Ammon's horn (tissue), 1 donor: ENCODE measurements at places on chromosomes 6 and 20.

DNA sequence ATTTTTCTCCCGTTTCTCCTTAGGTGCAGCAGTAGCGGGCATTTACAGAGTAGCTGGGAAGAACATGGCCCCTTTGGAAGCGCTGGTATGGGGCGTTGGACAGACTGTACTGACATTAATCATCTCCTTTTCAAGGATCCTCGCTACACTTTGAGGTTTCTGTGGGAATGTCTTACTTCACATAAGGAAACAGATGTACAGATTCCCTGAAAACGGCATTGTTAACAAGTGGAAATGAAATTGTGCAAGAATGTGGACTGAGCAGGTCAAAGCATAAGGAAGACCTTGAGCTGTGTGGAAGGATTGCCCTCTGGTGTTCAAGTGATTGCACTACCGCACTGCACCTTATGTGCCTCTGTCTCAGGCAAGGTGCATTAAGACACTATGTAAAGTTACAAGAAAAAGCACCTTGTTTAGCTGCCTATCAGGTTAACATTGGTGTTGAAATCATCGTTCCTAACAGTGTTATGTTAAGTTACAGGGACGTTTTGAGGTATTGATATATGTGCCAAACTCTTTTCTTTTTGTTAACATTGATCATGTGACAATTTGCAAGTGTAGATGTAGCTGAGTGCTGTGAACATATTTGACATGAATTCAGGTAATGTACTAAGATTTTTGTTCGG lies 38.0 kb downstream of the TMEM170B start:
- peak; percentile 87 for DNase-seq

DNA sequence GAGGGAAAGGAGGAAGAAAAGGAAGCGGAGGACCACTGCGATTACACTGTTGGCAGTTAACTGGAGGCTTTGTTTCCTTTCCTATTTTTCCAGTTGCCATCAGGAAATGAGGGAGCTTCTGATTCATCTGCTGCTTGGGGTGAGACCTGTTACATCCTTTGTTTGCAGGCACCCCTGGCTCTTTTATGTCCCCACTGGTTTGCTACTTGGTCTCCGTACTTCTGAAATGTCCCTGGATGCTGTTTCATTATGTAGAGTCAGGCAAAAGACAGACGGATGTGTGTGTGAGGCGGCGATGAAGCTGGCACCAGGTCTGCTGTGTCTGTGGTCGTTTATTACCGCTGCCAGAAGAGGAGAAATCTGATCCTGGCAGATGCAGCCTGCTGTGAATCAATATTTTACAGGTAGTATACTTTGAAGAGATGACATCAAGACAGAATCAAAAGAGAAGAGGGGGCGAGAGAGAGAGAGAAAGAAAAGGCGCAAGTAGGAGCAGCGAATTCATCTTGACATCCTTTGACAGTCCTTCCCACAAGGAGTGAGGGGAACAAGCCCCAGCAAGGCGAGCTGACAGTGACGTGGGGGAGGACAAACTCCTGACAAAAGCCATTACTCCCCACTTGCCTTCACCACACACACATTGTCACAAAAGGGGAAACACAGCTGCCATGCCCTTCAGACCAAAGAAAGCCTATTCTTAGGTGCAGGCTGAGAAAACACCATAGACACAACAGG lies 145.9 kb upstream of the FBXL4 start:
- DNase-seq: peak; percentile 15

DNA sequence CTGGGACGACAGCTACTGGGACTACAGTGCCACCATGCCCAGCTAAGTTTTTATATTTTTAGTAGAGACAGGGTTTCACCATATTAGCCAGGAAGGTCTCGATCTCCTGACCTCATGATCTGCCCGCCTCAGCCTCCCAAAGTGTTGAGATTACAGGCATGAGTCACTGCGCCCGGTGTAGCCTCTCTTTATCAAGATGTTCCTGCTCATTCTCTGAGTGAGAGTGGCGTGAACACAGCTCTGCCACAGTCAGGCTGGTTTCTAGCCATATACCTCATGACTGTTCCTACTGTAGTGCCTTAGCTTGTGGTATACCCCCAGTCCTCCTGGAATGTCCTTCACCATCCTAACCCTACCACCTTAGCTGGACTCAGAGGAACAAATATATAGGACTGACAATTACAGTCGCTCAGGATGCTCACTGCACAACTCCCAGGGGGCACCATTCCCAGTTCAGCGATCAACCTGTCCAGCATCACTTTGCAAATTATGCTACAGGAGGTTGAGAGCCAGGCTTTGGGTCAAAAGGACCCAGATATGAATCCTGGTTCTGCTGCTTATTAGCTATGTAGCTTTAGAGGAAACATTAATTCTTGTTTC lies 86.3 kb downstream of the CHMP4B start:
- no peak for DNase-seq

DNA sequence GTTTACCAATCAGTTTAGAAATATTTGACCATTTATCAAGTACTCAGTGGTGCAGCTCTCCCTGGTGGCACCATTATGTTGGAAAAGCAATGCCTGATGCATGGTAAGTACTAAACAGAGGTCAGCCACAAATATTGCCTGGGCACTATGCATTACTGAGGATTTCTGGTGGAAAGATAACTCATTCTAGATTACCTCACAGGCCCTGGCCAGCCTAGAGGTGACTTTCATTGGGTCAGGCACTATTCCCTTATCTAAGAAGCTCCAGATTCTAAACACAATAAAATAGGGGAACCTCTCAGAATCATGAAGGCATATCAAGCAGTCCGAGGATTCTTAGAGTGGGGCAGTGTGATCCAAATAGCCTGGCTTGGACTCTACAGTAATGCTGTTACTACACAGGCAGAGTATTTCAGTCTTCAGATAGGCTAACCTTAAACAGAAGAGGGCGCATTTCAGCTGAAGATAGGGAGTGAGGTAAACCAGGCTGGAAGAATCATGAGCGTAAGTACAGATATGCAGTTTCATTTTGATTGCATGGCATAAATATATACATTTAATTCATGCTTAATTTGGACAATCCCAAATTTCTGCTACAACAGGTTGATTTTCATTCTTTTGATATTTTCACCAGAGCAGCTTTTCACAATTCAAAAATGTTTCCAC lies 12.1 kb downstream of the LGSN start:
- DNase-seq: peak; percentile 17

DNA sequence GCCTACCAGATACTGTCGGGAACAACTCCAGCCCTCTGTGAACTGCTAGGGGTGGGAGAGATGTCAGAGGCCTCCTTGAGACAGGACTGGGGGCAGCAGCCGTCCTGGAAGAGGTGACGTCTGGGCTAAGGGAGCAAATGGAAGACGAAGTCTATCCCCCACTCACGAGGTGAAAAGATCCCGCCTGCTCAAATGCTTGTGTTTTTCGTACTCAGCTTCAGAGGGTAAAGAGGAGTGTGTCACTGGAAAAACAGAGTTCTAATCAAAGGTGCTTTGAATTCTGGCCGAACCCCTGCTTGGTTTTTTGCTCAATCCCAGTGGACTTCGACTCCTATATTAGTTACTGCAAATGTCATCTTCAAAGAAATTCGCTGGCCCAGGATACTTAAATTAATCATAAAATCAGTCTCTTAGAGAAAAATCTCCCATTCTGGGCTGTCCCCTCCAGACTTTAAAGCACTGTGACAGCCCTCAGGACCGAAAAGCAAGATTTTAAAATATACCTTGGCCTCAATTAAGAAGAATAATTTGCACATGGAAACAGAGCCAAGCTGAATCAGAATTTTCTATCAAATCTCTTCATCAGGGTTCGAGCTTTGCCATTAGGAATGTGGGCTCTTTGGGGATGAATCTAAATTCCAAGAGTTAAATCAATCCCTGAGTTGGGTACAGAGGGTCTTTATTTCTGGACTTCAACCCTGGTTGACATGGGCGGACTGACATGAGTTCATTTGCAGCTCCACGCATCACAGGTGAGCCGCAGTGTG lies 61.8 kb upstream of the AFDN start:
- DNase-seq: no peak

- no peak for DNase-seq
These were observed 57.4 kb upstream of the EMILIN3 start for GRCh38 chr20:41424011-41424410.

DNA sequence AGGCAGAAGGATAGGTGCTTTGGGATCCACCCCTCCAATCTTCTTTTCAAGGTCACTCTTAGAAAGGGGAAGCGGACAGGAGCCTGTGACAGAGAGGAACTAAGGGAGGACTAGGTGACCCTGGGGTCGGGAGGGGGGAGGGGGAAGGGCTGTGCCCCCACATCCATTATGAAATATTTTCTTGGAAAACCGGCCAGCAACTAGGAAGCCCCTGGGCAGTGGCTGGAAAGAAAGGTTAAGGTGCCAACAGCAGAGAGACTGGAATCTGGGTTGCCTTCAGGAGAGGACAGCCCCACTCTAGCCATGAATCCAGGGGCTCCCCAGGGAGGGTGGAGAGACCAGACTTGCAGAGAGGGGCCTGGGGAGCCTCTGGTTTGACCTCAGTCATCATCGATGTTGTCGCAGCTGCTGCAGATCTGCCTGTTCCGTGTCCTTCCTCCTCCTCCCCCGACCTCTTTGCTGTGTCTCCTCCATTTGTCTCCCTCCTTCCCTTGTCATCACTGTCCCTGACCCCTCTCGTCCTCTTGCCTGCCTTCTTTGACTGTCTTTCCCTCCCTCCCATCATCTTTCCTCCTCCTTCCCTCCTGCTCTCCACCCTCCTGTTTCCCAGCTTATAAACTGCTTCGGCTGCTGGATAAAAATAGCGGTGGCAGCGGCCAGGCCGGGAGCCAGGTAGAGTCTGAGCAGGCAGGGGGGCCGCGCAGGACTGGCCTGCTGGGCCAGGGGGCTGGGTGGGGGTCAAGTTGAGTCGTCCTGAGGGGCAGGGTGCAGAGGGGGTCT lies 3.2 kb downstream of the SLC29A1 start:
- DNase-seq: no peak

DNA sequence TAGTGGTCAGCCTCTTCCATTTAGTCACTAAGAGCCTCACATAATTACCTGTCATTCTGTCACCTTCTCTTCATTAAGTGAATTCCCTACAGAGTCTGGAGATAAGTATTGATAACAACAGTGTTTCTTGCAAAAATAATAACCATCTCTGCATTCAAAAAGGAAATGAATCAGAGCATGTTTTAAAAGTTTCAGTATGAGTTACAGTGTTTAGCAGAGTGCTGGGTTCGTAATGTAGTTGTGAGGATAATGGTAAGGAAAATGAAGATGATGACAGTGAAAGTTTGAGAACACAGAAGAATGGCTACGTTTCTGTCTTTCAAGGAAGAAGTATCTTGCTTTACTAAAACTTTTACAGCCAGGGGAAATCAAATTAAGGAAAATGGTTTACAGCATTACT lies 31.3 kb downstream of the GPRC6A start:
- no peak for DNase-seq

GRCh38 chr6:17705428-17705777 lies 1.3 kb downstream of the NUP153 start:
- DNase-seq: no peak

GRCh38 chr20:54416770-54417169 lies 58.6 kb upstream of the DOK5 start:
- DNase-seq: no peak

DNA sequence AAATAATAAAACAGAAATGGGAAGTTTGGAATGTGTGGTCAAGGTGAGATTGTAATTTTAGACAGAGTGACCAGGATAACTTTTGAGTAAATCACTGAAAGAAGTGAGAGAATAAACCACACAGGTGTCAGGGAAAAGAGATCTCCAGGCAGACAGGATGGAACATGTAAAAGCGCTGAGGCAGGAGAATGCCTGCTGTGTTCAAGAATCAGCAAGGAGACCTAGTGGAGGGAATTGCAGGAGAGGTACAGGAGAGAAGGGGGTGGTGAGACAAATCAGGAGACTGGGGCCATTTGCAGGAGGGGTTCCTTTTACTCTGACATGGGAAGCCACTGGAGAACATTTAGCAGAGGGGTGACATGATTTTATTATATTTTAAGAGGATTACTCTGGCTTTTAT lies 456.7 kb downstream of the NKAIN2 start:
- no peak for DNase-seq

DNA sequence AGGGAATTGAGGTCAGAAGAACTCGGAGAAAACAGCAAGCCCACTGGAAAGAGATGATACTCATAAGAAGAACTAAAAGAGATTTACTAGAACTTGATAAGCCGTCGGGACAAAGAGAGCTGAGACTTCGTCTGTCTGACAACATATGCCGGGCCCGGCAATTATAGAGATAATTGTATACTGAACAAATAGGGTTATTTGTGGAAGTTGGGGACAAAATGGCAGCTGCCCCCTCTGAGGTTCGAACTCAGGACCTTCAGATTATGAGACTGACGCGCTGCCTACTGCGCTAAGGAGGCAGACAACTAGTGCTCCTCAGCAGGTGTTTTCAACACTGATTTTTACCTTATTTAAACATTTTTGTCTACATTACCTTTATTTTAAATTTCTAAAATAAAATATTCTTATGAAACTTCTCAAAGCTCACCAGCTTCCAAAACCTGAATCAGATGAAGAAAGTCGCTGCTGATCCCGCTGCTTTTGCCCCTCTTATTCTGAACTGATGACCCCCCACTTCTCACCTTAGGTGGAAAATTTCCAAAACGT lies 29.3 kb upstream of the TRIM27 start:
- DNase-seq: peak; percentile 48

GRCh38 chr20:24491041-24491756 lies 21.8 kb downstream of the SYNDIG1 start:
- DNase-seq: no peak

DNA sequence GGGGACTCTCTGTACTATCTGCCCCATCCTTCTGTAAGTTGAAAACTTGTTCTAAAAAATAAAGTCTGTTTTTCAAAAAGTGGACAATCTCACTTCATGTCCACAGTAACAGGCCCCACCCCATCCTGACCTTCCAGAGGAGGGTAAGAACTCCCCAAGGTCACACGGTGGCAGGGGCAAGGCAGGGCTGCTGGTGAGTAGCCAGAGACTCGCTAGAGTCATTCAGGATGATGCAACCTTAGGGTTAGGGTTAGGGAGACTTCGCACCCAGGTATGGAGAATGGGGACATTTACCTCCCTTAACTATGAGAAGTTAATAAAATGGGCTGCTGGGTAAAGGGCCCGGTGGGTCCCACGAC lies 15.4 kb downstream of the PEDS1 start:
- DNase-seq: no peak

DNA sequence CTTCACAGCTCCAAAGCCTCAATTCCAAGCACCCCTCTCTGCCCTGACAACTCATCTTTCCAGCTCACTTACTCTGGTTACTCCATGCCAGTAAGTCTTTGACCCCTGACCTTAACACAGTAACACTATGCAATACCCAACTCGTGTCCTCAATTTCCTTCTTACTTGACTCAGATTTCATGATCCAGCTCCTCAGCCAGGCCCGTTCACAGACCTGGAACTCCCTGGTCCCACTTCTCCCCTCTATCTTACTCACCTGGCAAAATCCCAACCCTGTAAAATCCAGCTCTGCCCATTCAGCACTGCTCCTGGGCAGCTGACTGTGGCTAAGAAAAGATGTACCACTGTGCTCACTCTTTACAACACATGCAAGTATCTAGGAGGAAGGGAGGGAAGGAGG lies 7.9 kb downstream of the GNL1 start:
- DNase-seq: no peak

DNA sequence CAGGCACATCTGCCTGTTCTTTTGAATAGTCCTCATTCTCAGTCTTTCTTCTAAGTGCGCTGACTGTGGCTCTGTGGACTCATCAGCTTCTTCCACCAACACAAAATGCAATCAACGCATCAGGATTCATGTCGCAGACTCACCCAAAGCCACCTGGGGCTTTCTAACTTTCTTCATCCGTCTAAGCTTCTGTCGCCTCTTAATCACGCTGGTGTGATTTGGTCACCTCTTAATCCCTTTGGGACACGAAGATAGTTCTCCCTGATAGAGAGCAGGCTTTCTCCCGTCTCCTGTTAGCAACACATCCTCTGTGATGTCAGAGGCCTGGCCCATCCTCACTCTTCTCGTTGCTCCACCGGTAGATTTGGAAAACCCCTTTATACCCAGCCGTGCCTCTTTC lies 78.0 kb upstream of the FOXQ1 start:
- no peak for DNase-seq
